ENCODE measurements at places on chromosomes 3 and 15.

GRCh38 chr3:31472479-31473390, 60.0 kb upstream of the STT3B start:
- no peak for DNase-seq

GRCh38 chr15:66944121-66944520, 121.3 kb upstream of the SMAD3 start:
- DNase-seq = peak; percentile 62

- DNase-seq = no peak
Observed at GRCh38 chr15:22780267-22780666, 6.2 kb upstream of the NIPA1 start.

DNA sequence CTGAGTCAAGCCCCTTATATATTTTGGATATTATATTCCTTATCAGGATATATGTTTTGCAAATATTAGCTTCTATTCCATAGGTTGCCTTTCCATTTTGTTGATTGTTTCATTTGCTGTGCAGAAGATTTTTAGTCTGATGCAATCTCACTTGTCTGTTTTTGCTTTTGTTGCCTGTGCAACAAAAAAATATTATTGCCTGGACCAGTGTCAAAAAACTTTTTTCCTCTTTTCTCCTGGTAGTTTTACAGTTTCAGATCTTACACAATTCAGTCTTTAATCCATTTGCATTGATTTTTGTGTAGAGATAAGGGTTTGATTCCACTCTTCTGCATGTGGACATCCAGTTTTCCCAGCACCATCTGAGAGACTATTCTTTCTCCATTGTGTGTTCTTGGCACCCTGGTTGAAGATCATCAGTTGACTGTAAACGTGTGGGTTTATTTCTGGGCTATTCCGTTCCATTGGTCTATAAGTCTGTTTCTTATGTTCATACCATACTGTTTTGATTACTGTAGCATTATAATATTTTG, 228.9 kb upstream of the NR2E3 start:
- DNase-seq = no peak

- DNase-seq = peak; percentile 2
Observed at GRCh38 chr3:90092994-90093393, 985.6 kb downstream of the EPHA3 start.

GRCh38 chr3:26145769-26146168, 355.9 kb downstream of the OXSM start:
- no peak for DNase-seq
